Progenitor cell of endocrine pancreas (in vitro differentiated cells): ENCODE measurements at places on chromosomes 13 and 19. TPM values are rescaled to one million over a fixed set of nuclear protein-coding genes. Genes with fewer than 3 reads are reported as not detected.

GRCh38 chr13:110388108-110388943, 81.2 kb downstream of the COL4A2 start:
- DNase-seq, result no peak

- no peak for DNase-seq
Measured at GRCh38 chr13:109281017-109281902, 505.1 kb downstream of the IRS2 start.

DNA sequence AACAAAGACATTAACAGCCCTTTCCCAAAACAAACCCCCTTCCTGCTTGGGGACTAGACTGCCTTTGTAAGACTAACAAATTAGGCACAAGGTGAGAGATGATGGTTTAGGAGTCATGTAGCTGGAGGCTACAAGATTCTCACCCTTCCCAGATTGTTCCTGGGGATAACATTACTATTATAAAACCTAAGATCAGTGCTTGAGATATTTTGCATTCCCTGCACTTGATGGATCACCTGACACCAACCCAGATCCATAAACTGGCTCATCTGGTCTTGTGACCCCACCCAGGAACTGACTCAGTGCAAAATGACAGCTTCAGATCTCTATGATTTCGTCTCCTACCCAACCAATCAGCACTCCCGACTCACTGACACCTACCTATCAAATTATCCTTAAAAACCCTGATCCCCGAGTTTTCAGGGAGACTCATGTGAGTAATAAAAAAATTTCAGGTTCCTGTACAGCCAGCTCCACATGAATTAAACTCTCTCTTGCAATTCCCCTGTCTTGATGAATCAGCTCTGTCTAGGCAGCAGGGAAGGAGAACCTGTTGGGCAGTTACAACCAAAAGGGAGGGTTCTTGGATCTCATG, 2.4 kb upstream of the ZNF616 start:
- DNase-seq, result no peak

ZNF112 gene
- 13.0 and 14.1 TPM in 2 replicates for total RNA-seq

ZFP14 gene
- 18.8 and 19.2 TPM in 2 replicates for total RNA-seq

PSG11 gene
- total RNA-seq, result not detected in 2 replicates
